ENCODE measurements at places on chromosomes 2 and 18. TPM values are rescaled to one million over a fixed set of nuclear protein-coding genes. Genes with fewer than 3 reads are reported as not detected.

The CYP27C1 gene
- polyA plus RNA-seq, result not detected

The FSIP2 gene
- not detected for polyA plus RNA-seq

The EHD3 gene
- 45.4 TPM for polyA plus RNA-seq

The ZNF532 gene
- polyA plus RNA-seq, result 34.7 TPM

The NT5DC4 gene
- polyA plus RNA-seq, result not detected

DNA sequence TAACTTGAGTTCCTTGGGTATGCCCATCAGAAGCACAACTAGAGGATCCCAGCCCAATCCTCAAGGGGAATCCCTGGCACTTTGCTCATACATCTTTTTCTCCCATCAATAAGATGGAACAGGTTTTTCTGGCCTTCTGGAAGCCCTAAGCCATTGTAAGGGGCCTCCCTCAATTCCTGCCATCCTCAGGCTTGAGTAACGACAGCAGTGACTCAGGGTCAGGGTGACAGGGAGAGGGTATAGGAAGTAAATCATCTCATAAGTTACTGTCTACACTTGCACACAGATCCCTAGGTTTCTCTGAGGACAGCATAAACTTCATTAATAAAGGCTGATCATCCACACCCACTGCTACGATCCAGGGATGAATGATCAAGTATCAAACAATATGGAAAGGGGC lies 35.0 kb downstream of the AMER3 start:
- H3K4me1 ChIP-seq, result no peaks in the 10 kb centered on the region
- DNase-seq, result no peak
- H3K4me3 ChIP-seq, result no peak overlapping the region
- no peaks in the 10 kb centered on the region for H3K27me3 ChIP-seq
- no peaks in the 10 kb centered on the region for H3K36me3 ChIP-seq

DNA sequence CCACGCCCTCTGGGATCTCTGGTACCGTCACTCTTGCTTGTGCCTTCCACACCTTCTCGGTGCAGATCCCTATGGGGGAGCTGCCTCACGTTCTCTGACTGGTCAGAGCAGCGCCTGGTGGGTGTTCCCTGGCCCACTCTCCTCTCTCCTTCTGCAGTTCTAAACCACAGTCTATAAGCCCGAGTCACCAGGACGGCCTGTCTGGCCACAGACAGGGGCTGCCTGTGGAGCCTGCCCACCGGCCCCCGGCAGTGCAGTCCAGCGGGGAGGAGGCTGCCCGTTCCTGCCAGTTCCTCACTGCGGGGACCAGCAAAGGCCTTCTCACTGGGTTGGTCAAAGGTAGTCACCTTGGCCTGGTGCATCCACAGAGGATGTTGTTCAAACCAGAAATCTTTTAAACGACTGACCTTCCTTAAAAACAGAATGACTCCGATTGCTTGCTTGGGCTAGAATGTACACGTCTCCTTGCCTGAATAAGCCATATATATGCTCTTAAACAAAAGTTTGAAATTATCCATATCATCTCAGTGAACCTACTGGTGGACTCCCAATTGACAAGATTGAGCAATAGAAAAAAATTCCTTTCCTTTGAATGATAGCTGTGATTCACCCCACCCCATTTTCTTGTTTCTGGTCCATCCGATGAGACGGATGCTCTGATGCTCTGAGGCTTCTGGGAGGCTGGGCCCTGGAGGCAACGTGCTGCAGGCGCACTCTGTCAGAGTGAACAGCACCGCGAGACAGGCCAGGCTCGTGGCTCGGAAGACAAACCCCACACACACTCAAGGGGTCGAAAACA lies 61.2 kb downstream of the RALBP1 start:
- peaks cover 32% of the 10 kb centered on the region for H3K36me3 ChIP-seq
- H3K27ac ChIP-seq, result no peak overlapping the region
- H3K4me3 ChIP-seq, result no peak overlapping the region

- H3K36me3 ChIP-seq, result no peaks in the 10 kb centered on the region
- H3K27me3 ChIP-seq, result no peaks in the 10 kb centered on the region
- peak within 1 kb of the TSS; percentile 66 for H3K4me3 ChIP-seq
- peak; percentile 88 for DNase-seq
- no peak within 1 kb of the TSS for H3K27ac ChIP-seq
- H3K4me1 ChIP-seq, result peaks cover 8% of the 10 kb centered on the region
Measured at GRCh38 chr18:62324917-62325805, at the start of gene TNFRSF11A. TSS of gene TNFRSF11A (plus strand) at chr18:62325310. CDS start at chr18:62325353, 43 bp downstream.

GRCh38 chr18:78082816-78083215 lies 833.2 kb downstream of the GALR1 start:
- no peak for DNase-seq
- no peaks in the 10 kb centered on the region for H3K4me1 ChIP-seq
- no peak overlapping the region for H3K4me3 ChIP-seq

GRCh38 chr2:72007402-72007801 lies 140.3 kb downstream of the CYP26B1 start:
- no peaks in the 10 kb centered on the region for H3K36me3 ChIP-seq
- no peak overlapping the region for H3K4me3 ChIP-seq
- no peaks in the 10 kb centered on the region for H3K4me1 ChIP-seq

DNA sequence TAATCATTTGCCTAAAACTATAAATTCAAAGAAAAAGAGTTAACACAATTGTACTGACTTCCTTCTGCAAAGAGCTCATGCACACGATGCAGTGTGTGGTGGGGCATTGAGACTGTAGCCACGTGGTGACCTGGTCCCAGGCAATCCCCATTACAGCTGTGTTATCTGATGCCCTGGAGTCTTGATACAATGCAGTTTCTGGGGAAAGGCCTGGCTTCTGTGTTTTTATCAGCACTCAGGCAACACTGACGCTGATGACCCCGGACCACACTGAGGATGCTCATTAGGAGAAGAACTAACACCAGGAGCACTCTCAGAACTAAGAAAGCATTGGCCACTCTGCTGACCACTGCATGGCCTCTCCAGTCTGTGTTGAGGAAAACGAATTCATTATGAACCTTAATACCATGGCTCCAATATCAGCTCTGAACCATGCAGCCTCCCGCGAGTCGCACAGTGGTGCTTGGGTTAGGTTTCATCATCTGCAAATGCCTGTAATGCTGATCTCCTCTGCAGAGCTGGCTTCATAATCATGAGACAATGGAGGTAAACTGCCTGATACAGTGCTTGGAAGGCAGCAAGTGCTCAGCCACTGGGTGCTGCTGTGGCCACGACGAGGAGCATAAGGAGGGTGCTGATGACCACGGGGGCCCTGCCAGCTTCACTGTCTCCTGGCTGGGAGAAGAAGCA lies 218.5 kb downstream of the MYT1L start:
- H3K4me1 ChIP-seq, result no peaks in the 10 kb centered on the region
- H3K27ac ChIP-seq, result peak overlapping the region; percentile 100
- no peaks in the 10 kb centered on the region for H3K27me3 ChIP-seq
- peak; percentile 95 for DNase-seq

DNA sequence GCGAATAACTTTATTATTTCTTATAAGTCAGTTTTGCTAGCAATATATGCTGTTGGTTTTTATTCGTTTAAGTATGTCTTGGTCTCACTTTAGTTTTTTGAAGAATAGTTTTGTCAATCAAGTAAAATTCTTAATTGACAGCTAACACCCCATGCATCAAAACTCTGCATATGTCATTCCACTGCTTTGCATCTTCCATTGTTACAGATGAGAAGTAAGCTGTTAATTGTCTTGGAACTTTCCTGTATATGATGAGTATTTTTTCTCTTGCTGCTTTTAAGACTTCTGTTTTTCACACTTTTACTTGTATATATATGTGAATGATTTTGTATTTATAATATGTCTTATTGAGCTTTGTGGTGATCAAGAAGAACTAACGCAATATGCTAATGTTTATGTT lies 1048.4 kb downstream of the CNTNAP5 start:
- no peak overlapping the region for H3K4me3 ChIP-seq
- no peaks in the 10 kb centered on the region for H3K36me3 ChIP-seq
- H3K27me3 ChIP-seq, result no peaks in the 10 kb centered on the region

DNA sequence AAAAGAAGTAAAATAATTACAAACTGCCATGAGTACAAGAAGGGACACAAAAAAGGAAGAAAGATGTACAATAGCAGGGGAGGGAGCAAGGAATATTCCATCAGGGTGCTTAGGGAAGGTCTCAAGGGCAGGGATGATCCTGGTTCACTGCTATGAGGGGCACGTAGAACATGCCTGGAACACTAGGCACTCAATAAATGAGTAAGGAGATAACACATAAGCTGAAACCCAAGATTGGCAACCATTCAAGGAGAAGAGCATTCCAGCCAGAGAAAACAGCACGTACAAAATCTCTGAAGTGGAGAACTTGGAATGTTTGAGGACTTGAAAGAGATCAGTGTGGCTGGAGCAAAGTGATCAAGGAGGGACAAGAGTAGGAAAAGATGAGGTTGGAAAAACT lies 103.2 kb downstream of the FAM161A start:
- no peaks in the 10 kb centered on the region for H3K36me3 ChIP-seq
- no peak for DNase-seq
- H3K4me3 ChIP-seq, result no peak overlapping the region
- H3K4me1 ChIP-seq, result no peaks in the 10 kb centered on the region
- H3K27me3 ChIP-seq, result no peaks in the 10 kb centered on the region
